ENCODE measurements at places on chromosomes 6 and 20.

DNA sequence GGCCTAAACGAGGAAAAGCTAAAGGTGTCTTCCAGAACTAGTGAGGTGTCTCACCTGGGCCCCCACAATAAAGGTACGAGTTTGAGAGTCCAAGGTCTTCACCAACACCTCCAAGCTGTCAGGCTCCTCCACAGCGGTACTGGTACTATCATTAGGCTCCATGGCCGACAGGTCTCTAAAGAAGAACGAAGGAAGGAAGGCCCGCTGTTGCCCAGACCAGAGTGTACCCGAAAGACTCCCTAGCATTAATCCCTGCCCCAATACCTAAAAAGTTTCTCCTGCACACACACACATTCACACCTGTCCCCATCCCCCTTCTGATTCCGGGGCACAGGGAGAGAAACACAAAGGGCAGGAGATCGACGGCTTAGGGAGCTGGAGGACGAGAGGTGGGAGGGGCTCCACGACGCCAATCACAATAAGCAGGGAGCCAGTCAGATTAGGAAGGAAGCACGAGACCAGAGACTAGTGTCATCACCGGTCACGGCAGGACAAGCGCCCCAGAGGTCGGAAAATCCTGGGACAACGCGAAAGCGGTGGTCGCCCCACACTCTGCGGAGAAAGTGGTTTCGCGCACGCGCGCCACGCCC is 764 bp downstream of the BAG6 start:
- DNase-seq, result no peak

DNA sequence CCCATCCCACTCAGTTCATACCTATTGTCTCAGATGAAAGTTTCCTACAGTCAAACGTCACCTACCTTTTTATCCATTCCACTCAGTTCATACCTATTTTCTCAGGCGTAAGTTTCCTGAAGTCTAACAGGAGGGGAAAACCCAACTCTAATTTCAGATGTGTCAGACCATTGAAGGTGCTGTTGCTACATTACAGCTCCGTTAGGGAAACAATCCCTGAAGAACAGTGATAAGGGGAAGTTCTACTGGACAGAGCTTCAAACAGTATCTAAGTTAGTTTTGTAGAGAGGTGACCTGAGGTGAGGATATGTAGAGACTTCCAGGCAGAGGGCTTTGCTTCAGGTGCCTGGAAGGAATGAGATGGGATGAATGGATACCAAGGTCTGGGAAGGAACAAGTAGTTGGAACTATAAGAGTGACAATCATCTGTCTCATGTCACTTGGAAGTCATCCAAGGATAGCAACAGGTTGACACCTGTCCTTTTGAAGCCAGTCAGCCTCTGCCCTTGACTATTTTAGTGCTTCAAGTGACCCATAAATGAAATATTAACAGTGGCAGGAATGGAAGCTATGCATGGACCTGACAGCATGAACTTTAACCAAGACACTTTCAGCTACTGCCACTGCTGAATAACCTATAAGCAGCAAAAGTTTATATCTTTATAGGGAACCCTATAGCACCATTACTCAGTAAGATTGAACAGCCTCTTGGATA is 191.6 kb upstream of the MOCS1 start:
- no peak for DNase-seq

- no peak for DNase-seq
Measured at GRCh38 chr6:157533048-157533871, 152.3 kb downstream of the ZDHHC14 start.

- DNase-seq, result no peak
Measured at GRCh38 chr6:135657207-135657606, 159.7 kb upstream of the AHI1 start.

DNA sequence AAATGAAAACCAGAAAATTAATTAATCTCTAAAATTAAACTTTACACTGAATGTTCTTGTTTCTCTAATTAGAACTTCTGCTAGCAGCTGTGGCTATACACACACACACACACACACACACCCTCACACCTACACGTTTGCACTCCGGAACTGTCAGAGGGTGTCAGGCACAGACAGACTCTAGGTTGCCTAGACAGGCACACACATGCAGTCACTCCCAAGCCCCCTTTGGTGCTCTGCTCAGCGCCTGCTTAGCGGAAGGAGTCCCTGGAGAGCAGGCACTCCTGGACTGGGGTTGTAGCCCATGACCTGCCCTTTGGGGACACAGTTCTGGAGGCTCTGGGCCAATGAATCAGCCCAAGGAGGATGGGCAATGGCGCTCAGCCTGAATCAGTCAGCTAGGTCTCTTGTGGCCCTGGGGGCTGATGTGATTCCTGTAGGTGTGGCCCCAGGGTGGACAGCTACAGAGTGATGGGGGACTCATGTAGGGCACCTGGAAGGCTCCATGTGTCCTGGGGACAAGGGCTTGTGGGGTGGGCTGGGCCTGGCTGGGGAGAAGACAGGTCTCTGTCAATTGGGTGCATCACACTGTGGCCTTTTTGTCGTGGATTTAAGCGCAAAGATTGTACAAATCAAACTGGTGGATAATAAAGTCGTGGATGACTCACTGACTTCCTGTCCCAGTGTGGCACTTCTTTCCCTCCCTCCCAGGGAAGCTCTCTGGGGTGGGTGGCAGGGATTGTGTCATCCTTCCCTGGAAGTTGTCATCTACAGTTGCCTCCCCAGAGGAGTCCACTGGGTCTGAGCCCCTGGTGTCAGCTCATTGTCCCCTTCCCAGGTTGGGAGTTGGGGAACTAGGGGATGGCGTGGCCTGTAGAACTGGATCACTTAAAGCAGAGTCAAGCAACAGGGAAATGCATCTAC is 8.8 kb downstream of the TMEM151B start:
- no peak for DNase-seq

GRCh38 chr20:61628901-61629601 is 377.0 kb downstream of the CDH4 start:
- DNase-seq, result no peak

- no peak for DNase-seq
Measured at GRCh38 chr6:87690441-87690840, 11.6 kb downstream of the AKIRIN2 start.

DNA sequence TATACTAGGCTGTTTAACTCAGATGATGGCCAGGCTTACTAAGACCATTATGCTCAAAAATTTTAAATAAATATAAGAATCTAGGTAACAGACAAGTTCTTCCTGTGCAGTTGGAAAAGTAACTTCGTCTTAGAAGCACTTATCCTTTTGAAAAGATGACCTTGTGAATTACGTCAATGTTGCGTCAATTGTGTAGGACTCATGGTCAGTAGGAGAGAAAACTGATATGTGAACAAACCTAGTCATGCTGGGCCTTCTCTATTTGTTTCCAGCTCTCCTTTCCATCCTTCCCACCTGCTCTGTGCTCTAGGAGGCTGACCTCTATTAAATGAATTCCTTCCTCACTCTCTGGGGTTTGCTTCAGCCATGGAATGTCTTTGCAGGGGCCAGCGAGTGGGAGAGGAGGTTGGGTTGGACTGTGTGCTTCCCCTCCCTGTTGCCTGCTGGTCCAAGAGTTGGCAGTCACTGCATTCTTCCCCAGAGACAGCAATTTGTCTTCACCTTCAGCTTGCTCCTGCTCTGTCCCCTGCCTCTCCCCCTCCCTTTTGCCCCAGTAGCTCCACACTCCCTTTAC is 128.0 kb upstream of the TNFAIP3 start:
- DNase-seq, result no peak

- no peak for DNase-seq
Measured at GRCh38 chr20:40370800-40371199, 318.2 kb downstream of the MAFB start.

DNA sequence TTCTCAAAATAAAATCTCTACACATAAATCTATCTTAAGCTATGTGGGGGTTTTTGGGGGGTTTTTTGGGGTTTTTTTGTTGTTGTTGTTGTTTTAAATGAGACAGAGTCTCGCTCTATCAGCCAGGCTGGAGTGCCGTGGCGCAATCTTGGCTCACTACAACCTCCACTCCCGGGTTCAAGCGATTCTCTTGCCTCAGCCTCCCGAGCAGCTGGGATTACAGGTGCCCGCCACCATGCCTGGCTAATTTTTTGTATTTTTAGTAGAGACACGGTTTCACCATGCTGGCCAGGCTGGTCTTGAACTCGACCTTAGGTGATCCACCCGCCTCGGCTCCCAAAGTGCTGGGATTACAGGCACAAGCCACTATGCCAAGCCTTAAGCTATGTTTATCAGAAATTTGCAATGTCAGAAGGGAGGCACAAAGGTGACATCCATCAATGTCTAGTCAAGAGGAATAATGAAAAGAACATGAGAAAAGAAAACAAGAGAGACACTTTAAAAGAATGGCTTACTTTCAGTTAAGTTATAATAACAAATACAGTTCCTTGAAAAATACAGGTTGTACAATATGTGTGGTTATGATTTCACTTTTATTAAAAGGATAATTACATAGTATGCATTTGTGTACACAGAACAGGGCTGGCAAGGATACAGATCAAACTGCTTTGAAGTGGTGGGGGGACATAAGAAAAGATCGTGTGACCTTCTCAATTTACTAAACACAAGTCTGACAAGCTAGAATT is 28.6 kb downstream of the SLC23A2 start:
- DNase-seq, result no peak

- no peak for DNase-seq
Measured at GRCh38 chr6:4603291-4603690, 172.9 kb upstream of the CDYL start.

- peak; percentile 16 for DNase-seq
Measured at GRCh38 chr20:62602550-62602949, 39.8 kb upstream of the SLCO4A1 start.

- DNase-seq, result no peak
Measured at GRCh38 chr20:61881861-61882260, 183.8 kb downstream of the TAF4 start.

- DNase-seq, result peak; percentile 41
Measured at GRCh38 chr6:32154514-32155161, 697 bp downstream of the PPT2 start.

- no peak for DNase-seq
Measured at GRCh38 chr6:71387179-71387578, 98.6 kb downstream of the OGFRL1 start.

DNA sequence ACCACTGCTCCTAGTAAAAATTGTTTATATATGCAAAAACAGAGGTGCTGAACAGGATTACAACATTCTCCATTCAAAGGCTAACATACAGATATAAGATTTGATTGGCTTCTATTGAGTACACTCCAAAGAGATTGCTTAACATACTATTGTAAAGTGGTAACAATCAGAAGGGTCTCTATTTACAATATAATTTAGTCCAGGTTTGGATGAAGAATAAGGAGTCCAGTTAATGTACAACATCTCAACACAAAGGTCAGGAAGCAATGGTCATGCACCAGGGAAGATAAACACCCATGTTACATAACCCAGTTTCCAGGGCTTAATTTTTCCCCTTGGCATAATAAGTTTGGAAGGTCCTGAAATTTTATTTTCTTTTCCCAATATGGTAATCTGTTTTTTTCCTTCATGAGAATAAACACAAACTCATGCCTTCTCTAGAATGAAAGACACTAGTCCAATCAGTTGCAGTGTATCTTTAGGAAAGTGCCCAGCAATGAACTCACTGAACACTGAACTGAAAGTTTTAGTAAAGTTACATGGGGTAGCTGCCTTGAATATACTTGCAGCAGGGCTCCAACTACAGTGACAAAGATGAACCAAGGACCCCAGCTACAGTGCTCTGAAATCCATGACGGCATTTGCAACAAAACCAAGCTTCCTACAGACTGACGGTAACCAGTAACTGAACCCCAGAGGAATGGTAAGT is 255.3 kb upstream of the GJE1 start:
- no peak for DNase-seq

DNA sequence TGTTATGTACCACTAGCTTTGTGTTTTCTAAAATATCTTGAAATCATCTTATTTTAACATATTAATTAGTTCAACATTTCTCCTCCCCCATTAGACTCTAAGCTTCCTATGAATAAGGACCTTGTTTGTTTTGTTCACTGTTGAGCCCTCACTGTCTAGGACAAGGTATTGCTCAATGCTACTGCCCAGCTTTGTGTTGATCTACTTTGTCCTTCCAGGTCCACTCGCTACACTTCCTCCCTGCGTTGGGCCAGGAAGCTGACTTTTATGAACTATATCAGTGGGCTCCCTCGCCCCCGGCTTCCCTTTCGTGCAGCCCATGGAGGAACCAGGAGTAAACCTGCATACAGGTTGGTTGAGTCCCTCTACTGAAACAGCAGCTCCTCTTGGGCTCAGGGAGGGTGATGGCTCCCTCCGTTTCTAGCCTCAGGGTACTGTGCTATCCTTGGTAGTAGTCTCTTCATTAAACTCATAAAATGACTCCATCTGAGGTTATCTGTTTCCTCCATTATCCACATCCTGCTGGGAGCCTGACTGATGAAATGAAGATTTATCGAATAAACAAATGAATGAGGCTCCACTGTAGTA is 272.5 kb downstream of the CLIC5 start:
- DNase-seq, result no peak

Measured in stimulated activated naive CD4-positive, alpha-beta T cell treated with Interleukin-2 at 50 U/mL for 16 hours (primary cell).